Left ventricle myocardium superior (tissue), 1 donor: ENCODE measurements at places on chromosomes 6 and 20.

- DNase-seq: no peak
These were observed 2.0 kb downstream of the AIF1 start for GRCh38 chr6:31617010-31617409.

GRCh38 chr6:135044639-135045038, 10.0 kb downstream of the HBS1L start:
- DNase-seq: no peak

GRCh38 chr6:79030511-79030910, 47.5 kb downstream of the PHIP start:
- no peak for DNase-seq

DNA sequence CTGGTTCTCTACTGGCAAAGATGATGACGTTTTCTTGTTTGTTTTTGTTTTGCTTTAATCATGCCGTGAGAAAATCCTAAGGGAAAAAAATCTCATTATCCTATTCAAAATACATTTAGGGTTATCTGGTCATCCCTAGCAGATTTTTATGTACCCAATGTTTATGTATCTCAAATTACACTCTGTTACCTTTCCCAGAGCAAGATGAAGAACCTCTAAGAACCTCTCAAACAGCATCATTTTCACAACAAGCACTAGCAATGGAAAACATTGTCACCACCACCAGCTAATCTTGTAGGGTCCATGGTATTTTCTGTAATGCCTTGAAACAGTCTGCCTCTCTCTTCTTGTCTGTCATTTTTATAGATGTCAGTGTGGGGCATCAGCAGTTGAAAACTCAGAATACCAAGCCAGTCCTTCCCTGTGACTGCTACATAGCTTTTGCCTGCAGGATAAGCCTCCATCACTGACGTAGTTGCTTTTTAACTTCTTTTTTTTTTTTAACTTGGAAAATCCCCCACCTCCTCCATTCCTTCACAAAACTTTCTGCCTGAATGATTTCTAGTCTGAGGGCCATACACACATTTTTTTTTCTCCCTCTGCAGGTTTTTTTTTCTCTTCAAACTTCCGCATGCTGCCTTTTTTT, 2.4 kb upstream of the SNAP25 start:
- DNase-seq: no peak

- DNase-seq: no peak
These were observed 4.8 kb upstream of the ZNF217 start for GRCh38 chr20:53598140-53599043.

DNA sequence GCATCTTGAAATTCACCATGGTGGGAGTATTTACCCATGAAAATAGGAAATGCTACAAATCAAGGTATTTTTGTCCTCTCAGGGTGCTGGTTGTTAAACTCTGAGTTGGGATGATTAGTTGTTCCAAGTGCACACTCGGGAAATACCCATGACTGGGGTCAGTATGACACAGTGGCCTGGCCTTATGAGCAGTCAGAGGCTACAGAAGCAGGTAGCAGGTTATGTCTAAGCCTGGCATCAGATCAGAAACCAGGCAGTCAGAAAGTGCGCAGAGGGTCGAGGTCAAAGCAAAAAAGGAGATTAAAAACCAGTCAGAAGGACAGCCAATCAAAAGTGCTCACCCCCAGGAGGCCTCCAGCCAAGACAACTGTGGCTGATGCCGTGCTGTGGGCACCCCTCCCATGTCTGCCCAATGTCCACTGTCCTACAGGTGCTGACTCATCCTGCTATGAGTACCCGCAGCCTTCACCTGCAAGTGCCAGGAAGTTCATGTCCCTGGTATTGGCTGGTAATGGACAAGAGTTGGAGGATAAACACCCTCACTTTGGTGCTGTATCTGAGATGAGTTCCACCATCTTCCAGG, 117.4 kb upstream of the SLC24A3 start:
- no peak for DNase-seq

- DNase-seq: peak; percentile 51
These were observed 31.6 kb upstream of the SLC32A1 start for GRCh38 chr20:38692436-38693411.

DNA sequence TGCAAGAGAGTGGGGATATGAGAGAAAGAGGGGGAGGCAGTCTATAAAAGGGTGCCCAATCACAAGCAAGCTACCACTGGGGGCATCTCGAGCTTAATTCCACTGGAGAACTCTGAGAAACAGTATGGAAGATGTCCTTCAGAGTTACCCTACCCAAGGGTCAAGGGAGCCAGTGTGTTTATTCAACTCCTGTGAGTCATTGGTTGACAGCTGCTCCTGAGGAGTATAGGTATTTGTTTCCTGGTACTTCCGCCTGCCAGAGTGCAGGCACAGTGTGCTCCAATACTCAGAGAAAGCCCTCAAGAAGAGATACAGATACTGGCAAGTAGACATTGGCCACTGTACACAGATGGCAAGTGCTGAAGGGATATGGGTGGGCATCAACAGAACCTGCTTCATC, 49.5 kb downstream of the ARHGAP40 start:
- no peak for DNase-seq

DNA sequence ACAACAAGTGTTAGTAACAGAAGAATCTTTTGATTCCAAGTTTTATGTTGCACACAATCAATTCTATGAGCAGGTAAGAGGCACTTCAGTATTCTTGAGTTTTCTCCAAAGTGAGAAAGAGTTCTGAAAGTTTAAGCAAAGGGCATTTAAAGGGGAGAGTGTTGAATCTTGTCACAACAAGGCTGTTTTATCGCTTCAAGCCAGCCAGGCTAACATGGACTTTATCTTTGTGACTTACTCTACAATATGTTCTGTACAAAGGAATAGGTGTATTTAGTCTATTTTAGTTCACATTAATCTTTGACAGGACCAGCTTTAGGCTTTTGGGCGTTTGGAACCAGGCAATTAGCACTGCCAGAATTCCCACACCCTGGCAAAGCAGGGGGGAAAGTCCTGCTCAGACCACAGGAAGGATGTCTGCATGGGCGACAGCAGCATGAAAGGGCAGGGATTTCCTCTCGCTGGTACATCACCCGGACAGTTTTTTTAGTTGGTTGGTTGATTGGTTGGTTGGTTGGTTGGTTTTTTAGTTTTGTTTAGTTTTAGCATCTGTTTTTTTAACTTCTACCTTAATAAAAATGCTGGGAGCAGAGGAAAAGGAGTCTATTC, 395.4 kb upstream of the SOX4 start:
- DNase-seq: no peak

- peak; percentile 39 for DNase-seq
These were observed 19.8 kb downstream of the GMPR start for GRCh38 chr6:16257999-16258708.

GRCh38 chr6:7544597-7544996, 3.1 kb downstream of the DSP start:
- no peak for DNase-seq

DNA sequence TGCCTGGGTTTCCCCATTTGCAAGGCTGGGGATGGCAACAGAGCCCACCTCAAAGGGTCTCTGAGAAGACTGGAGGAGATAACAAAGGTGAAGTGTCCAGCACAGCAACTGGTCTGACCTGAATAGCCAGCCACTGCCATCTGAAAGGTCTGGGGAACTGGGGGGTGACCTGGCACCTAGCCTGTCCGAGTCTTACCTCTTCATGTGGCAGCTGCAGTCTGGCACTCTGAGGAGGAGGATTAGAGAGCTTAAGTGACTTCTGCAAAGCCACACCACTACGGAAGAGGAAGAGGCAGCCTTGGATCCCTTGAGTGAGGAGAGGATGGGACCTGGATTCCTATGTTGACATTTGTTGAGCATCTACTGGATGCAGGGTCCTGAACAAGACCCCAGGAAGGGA, 22.2 kb downstream of the C20orf203 start:
- DNase-seq: no peak

GRCh38 chr6:18165751-18166150, 10.5 kb downstream of the KDM1B start:
- DNase-seq: no peak

GRCh38 chr20:51447097-51447764, 95.3 kb downstream of the NFATC2 start:
- peak; percentile 62 for DNase-seq

- DNase-seq: no peak
These were observed 31.4 kb downstream of the IGF2R start for GRCh38 chr6:160000280-160000704.

DNA sequence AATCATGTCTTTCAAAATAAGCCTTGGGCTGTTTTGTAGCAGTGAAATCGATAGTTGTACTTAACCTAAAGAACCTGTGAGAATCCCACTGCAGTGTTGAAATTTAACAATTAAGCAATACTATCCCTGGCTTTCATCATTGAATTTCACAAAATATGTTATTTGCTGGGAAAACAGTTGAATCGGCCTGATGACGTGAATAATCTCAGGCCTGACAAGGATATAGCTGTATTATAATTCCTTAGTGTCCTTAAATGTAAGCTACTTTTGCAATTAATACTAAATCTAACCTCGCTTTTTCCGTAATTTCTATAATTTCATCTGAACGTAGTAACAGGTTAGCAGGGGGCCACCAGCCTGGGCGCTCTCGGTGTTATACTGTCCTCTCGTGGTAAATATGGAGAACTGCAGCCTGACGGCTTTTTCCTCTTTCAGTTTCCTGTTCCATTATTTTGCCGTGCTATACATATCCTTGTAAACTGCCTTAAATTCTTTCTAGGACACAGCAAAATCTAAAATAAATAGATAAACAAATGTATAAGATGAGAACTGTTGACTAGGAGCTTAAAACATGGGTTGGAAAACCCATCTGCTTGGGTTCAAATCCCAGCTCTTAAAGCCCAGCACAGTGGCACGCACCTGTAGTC, 24.0 kb downstream of the MTFR2 start:
- peak; percentile 52 for DNase-seq

DNA sequence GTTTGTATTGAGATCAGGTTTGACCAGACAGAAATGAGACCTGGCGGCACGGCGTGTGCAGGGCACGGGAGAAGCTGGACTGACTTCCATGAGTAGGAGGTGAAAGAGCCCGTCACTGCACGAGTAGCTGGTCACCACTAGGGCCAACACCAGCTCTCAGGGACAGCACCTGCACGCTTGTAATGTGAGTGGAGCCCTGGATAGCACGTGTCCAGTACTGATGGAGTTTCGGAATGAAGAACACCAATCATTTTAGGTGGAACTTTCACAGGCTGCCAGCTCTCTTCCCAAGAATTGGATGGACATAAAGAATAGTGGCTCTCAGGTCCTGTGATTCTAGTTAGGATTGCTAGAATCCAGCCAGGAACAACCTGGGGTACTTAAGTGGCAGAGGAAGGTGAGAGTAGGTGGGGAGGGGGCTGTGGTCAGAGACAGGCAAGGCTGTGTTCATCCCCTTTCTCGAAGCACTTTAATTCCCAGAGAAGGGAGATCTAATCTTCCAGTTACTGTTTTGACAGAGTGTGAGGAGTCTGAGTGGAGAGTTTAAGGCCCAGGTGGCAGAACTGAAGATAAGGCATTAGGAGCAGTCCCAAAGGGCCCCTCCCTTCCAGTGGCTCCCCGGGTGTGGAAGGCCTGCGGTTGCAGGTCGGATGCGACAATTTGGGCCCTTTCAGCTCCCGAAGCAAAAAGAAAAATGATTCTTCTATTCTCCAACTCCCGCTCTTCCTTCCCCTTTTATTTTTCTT, 314.8 kb downstream of the QKI start:
- DNase-seq: no peak

DNA sequence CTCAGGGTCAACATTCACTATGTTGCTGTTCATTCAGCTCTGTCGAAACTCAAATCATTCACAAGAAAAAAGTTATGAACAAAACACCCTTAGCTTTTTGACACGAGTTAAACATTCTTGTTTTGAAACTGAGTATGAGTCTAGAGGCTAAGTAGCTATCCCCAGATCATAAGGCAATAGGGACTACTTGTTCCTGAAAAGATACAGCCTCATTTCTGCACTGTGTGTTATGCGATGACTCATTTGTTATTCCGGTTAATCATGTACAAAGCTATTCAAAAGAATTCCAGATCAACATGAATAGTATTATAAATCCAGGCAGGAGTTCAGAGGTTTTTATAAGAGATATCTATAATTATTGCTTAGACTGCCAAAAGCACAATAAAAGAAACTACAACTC, 908.0 kb downstream of the QKI start:
- DNase-seq: no peak

- DNase-seq: no peak
These were observed 119.2 kb downstream of the SYCP2 start for GRCh38 chr20:59813948-59814839.

GRCh38 chr20:63409066-63409833, 48.1 kb upstream of the CHRNA4 start:
- no peak for DNase-seq

DNA sequence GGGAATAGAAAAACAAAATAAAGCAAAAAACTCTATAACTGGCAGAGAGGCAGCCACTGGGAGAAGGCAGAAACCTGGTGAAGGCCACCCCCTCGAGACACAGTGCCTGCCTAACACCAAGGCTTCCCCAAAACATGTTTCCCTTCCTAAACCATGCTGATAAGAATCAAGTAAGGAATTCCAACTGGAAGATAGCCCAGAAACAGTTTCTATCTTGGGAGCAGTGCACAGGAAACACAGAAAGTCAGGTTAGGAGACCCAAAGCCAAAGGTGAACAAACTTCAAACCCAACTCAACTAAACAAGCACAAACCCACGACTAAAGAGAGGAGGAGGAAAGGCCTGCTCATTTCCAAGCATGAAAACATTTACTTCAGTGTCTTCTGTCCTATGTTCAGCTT, 433.7 kb upstream of the RGS17 start:
- no peak for DNase-seq

GRCh38 chr6:130713144-130713543, 114.1 kb upstream of the SMLR1 start:
- no peak for DNase-seq

- DNase-seq: no peak
These were observed 48.4 kb downstream of the MAP3K7 start for GRCh38 chr6:90538278-90539046.

- DNase-seq: no peak
These were observed 93.7 kb downstream of the SULF2 start for GRCh38 chr20:47691625-47692024.

- no peak for DNase-seq
These were observed 59.3 kb upstream of the SLC2A12 start for GRCh38 chr6:134111726-134112125.

DNA sequence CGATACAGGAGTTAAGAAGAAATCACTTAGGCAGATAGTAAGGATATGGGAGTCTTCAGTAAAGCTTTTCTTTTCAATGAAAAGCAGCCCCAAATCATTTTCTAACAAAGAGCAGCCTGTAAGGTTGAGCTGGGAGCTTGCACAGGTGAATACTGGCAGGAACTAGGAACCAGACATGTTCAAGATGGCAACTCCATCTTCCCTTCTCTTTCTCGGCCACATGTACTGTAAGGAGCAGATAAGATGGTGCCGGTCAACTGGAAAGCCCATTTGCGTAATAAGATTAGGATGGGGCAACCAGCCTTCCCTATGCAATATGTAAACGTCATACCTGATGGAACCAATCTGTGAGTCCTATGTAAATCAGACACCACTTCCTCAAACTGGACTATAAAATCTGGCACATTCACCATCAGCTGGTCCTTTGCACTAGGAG, 46.2 kb upstream of the RNGTT start:
- DNase-seq: no peak

- no peak for DNase-seq
These were observed 35.5 kb downstream of the GPLD1 start for GRCh38 chr6:24453921-24454320.
